ENCODE measurements at places on chromosomes 3 and 15. TPM values are rescaled to one million over a fixed set of nuclear protein-coding genes. Genes with fewer than 3 reads are reported as not detected.

GRCh38 chr3:187775549-187775948 is 30.3 kb upstream of the BCL6 start:
- peak overlapping the region; percentile 50 for H3K27ac ChIP-seq
- DNase-seq: no peak
- H3K4me1 ChIP-seq: peaks cover 12% of the 10 kb centered on the region
- no peaks in the 10 kb centered on the region for H3K27me3 ChIP-seq

The TOPAZ1 gene
- total RNA-seq: not detected

The SCG3 gene
- total RNA-seq: not detected

The PPP2R3A gene
- total RNA-seq: 121 TPM

GRCh38 chr3:37991823-37992222 is 1.2 kb downstream of the VILL start:
- peaks cover 29% of the 10 kb centered on the region for H3K4me1 ChIP-seq
- no peaks in the 10 kb centered on the region for H3K36me3 ChIP-seq
- H3K4me3 ChIP-seq: no peak overlapping the region
- H3K27me3 ChIP-seq: no peaks in the 10 kb centered on the region
- H3K27ac ChIP-seq: no peak overlapping the region

The BRK1 gene
- 101 TPM for total RNA-seq

DNA sequence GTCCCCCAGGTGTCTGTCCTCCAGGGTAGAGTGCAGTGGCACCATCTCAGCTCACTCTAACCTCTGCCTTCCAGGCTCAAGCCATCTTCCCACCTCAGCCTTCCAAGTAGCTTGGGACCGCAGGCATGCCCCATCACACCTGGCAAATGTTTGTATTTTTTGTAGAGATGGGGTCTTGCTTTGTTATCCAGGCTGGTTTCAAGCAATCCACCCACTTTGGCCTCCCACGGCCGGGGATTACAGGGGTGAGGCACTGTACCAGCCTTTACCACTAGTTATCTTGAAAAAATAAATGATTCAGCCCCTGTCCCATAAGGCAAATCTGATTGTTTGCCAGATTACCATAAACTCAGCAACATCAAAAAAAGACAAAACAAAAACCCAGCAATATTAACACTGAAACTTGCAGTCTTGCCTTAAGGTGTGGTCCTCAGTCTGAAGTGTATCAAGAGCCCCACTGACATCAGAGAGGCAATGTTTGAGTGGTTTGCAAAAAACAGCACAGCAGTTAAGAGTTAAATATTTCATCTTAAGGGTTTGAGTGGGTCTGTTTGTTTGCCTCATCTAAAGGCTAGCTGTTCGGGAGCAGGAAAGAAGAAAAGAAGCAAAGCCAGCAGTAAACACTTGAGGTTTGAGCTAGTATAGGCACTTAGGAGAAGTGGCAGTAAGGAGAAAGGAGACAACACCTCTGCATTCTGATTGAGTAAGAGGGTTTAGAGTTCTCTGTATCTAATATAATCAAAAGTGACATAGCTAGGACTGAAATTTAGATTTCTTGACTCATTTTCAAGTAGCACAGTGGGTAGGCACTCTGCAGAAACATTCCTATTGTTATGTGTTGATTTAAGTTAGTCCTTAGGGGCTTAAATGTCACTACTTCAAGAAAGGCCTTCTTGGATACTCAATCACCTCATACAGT is 26.3 kb upstream of the EDEM1 start:
- DNase-seq: no peak
- H3K4me3 ChIP-seq: no peak overlapping the region
- no peaks in the 10 kb centered on the region for H3K27me3 ChIP-seq

- no peaks in the 10 kb centered on the region for H3K36me3 ChIP-seq
- DNase-seq: no peak
- H3K27ac ChIP-seq: peak overlapping the region; percentile 31
- H3K4me1 ChIP-seq: peaks cover 6% of the 10 kb centered on the region
- H3K27me3 ChIP-seq: no peaks in the 10 kb centered on the region
Measured at GRCh38 chr3:13002398-13003124, 70.7 kb downstream of the IQSEC1 start.

GRCh38 chr3:66602237-66602636 is 101.4 kb upstream of the LRIG1 start:
- H3K27ac ChIP-seq: no peak overlapping the region
- H3K4me1 ChIP-seq: no peaks in the 10 kb centered on the region
- DNase-seq: no peak
- no peaks in the 10 kb centered on the region for H3K36me3 ChIP-seq
- H3K27me3 ChIP-seq: no peaks in the 10 kb centered on the region

- DNase-seq: no peak
- peak overlapping the region; percentile 95 for H3K27ac ChIP-seq
- H3K27me3 ChIP-seq: no peaks in the 10 kb centered on the region
- H3K36me3 ChIP-seq: peaks cover 11% of the 10 kb centered on the region
- peaks cover 14% of the 10 kb centered on the region for H3K4me1 ChIP-seq
Measured at GRCh38 chr3:18424213-18424728, 868 bp downstream of the SATB1 start.

- peaks cover 21% of the 10 kb centered on the region for H3K4me1 ChIP-seq
- H3K27me3 ChIP-seq: no peaks in the 10 kb centered on the region
- no peak overlapping the region for H3K4me3 ChIP-seq
- H3K36me3 ChIP-seq: no peaks in the 10 kb centered on the region
- no peak for DNase-seq
- no peak overlapping the region for H3K27ac ChIP-seq
Measured at GRCh38 chr3:171959532-171960089, 79.8 kb upstream of the FNDC3B start.

DNA sequence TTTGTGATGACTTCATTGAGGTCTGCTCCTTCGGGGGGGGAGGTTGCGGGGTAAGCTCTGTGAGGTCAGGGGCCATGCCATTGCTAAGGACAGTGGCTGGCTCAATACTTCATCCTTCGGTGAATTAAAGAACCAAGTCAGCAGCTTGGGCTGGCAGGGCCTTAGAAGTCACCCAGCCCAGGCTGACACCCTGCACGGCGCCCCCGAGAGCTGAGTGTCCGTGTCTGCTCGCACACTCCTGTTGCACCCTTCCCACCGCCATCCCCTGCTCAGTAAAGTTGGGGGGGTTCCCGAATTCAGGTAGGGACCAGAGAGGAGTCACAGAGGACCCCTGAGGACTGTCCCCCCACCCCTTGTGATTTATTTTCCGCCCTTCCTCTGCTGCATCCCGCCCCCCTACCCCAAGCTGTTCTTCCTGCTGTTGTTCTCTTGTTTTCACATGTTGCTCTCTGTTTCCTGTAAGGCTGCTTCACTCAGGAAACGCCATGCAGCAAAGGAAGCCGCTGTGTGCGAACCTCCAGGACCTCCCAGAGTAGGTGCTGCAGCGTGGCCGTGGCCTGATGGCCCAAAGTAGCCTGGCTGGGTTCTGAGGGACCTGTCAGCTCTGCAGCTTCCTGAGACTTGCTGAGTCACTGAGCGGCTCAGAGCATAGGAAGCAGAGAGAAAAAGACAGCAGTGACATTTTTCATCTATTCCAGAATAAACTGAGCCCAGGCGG is 14.4 kb downstream of the EFCC1 start:
- no peaks in the 10 kb centered on the region for H3K27me3 ChIP-seq
- peak overlapping the region; percentile 87 for H3K27ac ChIP-seq
- peaks cover 59% of the 10 kb centered on the region for H3K4me1 ChIP-seq
- peak; percentile 73 for DNase-seq

All from heart right ventricle (tissue), 16 donors.